ENCODE measurements at places on chromosomes 11 and 22.

- DNase-seq, result no peak
Measured at GRCh38 chr11:71332447-71332846, 80.1 kb upstream of the SHANK2 start.

DNA sequence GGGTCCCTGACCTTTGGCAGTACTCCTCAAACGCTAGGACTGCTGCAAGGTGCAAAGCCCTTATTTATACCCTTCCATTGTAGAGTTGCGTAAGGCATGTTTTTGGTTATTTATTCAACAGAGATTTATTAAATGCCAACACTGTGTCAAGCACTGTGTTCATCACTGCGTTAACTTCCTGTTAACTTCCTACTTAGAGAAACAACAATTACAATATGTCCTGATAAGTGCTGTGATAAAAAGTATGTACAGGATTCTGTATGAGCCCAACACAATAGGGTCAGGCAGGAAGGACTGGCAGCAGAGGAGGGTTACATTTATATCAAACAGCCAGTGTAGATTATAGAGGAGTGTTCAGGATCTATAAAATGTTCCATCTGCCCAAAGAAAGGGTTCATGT is 812.8 kb upstream of the API5 start:
- no peak for DNase-seq

- DNase-seq, result no peak
Measured at GRCh38 chr11:110349138-110349996, 53.0 kb upstream of the RDX start.

GRCh38 chr22:28044546-28045173 is 125.6 kb upstream of the PITPNB start:
- no peak for DNase-seq

DNA sequence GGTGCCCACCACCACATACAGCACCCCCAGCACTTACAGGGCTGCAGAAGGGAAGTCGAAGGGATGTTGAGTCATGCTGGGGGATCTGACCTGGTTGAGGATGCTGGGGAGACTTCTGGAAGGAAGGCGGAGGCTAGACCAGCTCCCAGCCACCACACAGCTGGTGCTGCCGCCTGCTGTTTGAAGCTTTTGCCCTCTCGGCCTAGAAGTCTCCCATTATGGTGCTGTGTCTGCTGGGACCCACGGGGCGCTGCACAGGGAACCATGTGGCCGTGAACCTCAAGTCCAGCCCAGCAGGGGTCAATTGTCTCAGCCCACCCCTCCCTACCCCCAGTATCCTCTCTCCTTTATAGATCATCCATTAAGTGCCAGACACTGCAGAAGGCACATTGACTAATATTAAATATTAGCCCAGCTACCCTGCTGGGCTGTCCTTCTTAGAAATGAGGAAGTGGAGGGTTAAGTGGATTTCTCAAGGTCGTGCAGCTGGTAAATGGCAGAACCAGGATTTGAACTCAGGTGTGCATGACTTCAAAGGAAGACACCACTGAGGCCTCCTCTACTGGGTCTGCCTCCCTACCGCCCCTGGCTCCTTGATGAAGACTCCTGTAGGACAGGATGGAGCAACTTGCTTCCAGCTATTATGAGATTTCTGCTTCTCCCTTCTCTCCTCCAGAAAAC is 49.7 kb downstream of the CYTH4 start:
- DNase-seq, result no peak

GRCh38 chr11:6627762-6628241 is 8.6 kb upstream of the TPP1 start:
- no peak for DNase-seq

DNA sequence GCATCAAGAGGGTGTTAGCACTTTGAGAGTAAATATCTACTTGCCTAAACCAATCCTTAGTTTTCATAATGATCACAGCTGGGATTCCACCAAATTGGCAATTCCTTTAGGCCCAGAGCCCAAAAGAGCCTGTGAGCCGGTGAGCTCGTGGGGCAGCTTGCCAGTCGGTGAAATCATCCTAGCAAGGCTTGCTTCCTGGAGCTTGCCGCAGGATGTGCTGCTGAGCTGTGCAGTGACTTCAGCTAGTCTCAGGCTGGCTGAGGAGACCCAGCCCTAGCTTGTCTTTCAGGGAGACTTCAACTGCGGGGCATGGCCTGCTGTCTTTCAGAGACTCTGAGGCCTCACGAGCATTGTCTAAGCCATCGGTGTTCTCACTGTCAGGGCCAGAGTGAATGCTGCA is 73.6 kb upstream of the SUSD2 start:
- DNase-seq, result peak; percentile 36

DNA sequence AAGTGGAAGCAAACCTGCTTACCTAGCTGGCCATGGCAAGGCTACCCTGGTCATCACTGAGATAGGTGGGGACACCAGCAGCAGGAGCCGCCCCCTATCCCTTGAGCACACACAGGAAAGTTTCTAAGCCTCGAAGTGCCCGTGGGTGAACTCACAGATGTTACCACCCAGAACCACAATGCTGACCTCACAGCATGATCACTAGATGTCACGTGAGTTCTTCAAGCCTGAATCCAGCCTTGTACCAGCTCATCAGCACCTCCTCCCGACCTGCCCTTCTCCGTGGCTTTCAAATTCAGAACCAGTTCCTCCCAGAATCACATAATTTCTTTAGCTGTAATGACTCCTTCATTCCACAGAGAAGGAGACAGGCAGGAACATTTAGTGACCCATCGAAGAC is 24.7 kb upstream of the TIMP3 start:
- no peak for DNase-seq

DNA sequence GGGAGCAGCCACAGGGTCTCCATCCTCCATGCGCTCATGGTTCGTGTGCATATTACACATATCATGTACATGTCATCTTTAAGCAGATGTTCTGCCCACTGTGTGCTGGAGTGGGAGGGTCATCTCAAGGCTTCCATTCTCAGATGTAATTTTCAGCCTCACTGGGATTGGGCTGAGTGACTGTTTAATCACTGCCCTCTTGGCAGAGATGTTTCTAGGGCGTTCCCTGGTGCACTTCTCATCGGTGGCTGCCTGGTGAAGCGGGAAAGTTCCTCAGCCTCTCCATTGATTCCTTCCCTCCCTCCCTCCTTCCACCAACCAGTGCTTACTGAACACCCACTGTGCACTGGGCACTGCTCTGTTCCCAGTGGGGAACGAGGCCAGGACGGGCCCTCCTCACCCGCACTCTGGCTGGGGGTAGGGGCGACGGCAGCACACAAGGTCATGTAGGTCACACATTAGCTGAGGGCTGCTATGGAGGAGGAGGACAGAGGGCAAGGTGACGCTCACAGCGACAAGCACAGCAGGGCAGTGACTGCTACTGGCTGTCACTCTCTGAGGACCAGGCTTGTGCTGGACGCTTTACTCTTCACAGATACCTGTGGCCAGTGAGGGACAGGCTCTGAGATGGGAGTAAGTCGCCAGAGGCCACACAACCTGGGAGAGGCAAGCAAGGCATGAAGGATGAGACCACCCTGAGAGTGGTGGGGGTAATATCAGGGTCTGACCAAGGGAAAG is 22.9 kb downstream of the GNAZ start:
- no peak for DNase-seq
